Activated T-helper 9 cell treated with anti-CD3 and anti-CD28 coated beads, Interleukin-2, amount 50 U/mL, for 16 hours (primary cell): ENCODE measurements at places on chromosomes 3 and 15.

GRCh38 chr15:93587059-93587521 is 498.1 kb upstream of the RGMA start:
- DNase-seq, result no peak

- DNase-seq, result no peak
These were observed 78.5 kb downstream of the KBTBD8 start for GRCh38 chr3:67076607-67077006.

DNA sequence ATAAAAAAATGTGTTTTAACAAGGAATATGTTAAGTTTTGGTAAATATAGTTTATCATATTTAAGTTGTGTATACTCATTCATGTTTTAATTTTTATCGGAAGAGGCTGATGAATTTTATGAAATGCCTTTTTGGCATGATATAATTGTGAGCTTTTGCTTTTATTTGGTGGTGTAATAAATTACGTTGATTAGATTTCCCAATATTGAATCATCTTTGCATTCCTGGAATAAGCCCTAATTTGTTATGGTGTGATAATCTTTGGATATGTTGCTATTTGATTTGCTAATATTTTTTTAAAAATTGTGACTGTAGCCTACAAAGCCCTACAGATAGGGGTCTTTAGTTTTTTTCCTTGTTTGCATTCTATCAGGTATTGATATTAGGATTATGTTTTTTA is 107.4 kb downstream of the IGF1R start:
- no peak for DNase-seq

DNA sequence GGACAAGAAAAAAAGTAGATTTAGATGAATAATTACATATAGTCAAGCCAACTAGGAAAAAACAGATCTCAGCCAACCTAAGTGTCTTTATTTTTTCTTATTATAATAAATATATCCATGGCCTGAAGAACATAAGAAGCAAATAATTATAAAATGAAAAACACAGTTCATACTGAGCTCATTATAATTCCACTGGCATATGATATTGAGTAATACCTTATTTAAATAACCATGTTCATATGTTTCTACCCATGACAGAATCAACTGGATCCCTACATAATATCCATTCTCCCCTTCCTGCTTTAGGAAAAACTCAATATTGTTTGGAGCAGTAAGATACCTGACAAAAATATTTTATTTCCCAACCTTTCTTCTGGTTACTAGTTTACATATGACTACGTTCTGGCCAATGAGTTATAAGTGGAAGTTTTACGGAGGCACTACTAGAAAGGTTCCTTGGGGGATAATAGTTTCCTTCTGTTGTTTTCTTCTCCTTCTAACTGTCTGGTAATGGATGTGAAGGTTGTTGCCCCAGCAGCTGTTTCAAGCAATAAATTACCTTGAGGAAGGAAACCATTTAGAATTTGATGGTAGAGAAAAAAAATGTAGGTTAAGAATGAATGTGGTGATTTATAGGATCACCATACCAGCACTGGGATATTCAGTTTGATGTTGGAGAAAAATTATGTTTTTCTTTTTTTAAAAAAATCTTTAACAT is 184.1 kb upstream of the MBNL1 start:
- DNase-seq, result no peak

DNA sequence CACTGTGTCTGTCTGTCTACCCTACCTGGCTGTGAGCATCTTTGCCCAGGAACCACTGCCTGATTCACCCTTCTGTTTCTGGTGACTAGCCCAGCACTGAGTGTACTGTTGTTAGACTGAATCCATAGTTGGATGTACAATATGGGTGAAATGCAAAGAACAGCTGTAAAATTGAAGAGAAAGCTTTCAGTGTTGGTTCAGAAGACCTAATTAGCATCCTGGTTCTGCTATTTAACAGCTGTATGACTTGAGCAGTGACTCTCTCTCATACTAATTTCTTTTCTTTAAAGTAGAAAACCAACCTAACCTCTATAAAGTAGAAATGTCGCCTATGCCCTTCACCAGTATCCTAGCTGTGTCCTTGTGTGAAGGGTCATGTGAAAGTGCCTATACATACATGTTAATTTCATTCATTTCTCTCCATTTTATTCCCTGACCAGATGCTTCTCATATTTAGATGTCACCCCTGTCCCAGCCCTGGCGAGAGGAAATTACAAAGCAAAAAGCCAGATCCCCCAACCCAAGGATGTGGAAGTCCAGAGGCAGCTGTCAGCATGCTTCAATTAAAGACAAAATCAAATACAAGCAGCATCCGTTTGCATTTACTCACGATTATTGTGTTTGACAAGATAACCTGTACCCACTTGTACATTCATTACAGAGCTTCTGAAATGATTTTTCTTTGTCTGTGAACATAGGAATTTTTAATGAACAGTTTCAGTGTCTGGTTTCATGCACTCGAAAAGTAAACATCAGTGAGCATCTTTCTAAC is 305.7 kb upstream of the ICE2 start:
- no peak for DNase-seq

DNA sequence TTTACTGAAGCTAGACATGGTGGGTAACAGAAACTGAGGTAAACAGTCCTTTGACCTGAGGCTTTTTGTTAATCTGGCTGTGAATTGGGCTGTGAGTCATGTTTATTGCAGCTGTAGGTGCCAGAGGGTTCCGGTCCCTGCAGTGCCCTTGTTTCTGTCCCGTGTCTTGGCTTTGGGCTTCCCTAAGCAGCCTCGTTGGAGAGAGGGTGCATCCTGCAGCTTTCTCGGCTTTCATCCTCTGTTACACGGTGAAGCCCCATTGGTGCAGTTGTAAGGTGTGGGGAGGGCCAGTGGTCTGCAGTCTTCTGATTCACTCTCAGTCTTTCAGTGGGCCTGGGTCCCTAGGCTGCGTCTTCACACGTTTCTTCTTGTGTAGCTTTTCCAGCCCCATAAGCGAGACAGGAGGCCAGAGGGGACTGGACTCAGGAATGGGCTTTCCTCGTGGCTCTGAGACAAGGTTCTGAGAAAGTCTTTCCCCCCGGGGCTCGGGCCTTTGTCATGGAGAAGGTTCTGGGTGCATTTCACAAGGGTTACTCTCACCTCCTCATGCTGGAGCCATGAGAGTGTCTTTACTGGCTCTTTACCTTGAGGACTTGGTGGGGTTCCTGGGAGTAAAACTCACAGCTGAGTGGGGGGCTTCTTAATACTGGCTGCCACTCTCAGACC is 33.1 kb downstream of the ASB7 start:
- no peak for DNase-seq

GRCh38 chr3:73926360-73927202 is 301.8 kb upstream of the PDZRN3 start:
- no peak for DNase-seq

DNA sequence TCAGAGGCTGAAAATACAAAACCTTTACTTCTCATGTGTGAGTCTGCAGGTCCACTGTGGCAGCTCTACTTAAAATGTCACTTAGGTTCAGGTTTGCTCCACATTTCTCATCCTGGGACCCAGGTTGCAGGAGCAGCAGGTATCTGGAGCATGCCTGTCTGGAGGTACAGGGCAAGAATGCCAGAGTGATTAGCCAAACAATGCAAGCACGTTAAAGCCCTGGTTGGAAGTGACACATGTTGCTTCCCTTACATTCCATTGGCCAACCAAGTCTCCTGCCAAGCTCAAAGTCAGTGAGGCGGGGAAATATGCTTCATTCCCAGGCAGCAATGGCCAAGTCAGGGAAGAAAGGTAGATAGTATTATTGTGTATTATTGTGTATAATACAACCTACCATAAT is 76.8 kb upstream of the ARL6 start:
- DNase-seq, result no peak

DNA sequence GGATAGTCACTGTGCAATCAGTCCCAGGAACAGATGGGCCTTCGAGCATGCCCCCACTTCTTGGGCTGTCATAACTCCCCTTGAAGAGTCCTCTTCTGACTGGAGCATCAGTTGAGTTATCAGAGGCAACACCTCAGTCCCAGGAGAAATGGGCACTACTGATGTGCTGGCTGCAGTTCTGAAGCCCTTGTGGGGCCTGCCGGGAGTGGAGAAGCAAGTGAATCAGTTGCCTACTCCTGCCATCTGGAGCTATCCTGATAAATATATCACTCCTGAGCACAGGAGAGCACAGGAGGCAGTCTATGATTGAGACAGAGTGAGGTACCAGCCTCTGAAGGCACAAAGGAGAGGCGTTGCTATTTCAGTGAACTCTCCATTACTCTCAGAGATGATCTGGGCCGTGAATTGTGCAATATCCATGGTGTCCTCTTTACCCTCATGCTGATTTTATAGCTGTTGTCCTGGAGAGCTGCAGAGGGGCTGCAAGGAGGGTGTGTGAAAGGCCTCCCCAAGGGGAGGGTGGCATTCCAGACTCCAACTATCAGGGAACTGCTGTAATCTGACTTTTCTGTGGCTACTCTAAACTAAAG is 344.2 kb upstream of the ROPN1 start:
- DNase-seq, result no peak

GRCh38 chr3:48564022-48564421 is 441 bp upstream of the UCN2 start:
- DNase-seq, result no peak

GRCh38 chr3:174223042-174223441 is 636.1 kb upstream of the NAALADL2 start:
- no peak for DNase-seq

GRCh38 chr3:72803573-72803972 is 44.7 kb downstream of the SHQ1 start:
- no peak for DNase-seq

DNA sequence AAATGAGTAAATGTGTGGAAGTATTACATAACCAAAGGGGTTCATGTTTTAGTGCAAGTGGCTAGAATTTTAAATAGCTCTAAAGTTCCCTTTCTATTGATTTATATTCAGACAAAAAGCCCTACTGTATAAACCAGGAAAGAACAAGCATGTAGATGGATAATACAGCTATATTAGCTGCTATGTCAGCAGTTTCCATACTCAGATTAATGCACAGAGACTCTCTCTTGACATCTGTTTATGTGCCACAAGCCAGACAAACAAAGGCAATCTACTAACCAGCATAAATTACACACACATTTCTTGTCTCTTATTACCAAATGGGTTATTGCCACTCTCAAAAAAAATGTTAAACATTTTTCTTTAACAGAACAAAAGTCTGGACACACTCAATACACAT is 760.1 kb upstream of the NECTIN3 start:
- DNase-seq, result no peak

GRCh38 chr3:23950293-23950692 is 5.2 kb downstream of the NR1D2 start:
- no peak for DNase-seq

DNA sequence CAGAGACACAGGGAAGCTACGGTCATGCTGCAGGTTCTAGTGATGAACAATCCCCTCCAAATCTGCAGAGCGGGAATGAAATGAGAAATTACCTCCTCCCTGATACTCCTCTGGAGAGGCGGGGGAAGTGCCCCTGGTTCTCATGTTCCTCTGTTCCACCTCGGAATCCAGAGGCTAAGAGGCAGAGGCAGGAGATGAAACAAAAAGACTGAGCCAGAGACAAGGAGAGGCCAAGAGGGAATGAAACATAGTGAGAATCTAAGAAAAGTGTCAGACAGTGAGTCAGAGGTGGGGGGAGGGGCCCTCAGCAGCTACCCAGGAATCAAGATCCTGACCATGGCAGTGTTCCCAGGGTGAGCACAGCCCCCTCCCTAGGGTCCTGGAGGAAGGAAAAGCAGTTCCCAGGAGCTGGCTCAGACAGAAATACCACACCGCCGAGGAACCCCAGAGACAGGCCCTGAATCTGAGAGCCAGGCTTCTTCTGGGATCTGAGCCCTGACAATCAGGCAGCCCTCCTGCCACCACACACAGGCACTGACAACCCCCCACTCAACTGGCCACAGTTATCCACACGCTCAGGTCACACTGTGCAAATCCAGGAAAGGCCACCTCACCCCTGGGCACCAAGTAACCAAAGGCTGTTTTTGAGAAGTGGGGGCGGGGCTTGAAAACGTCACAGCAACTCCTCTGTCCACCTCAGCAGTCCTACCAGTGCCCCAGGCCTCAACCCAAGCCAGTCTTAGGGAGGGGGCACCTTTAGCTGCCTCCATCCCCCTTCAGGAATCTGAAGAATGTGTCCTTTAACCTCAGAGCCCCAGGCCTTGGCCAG is 2.4 kb downstream of the CSRNP1 start:
- peak; percentile 59 for DNase-seq

DNA sequence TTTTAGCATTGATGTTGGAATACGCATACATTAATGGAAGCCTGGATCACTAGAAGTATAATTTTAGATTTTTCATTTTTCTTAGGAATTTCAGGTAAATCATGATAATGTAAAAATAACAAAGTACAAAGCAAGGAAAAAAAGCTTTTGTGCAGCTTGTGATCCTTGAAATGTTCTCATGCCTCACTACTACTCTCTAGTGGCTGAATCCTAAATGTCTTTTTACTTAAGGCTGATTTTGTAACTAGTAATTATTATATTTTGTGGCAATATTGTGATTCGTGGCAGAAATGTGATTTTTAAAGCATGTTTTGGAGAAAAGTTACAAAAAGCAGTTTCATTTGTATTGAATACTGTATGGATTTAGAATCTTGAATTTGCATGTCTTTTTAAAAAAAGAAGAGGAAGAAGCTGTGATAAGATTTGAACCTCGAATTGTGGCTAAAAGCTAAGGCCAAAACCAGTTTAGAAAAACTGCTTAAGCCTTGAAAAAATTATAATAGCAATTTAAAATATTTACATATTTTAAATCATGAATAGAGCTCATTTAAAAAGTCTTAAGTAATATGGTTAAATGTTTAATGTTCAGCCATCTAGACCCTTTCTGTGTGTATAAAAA is 39.0 kb downstream of the U2SURP start:
- DNase-seq, result no peak

DNA sequence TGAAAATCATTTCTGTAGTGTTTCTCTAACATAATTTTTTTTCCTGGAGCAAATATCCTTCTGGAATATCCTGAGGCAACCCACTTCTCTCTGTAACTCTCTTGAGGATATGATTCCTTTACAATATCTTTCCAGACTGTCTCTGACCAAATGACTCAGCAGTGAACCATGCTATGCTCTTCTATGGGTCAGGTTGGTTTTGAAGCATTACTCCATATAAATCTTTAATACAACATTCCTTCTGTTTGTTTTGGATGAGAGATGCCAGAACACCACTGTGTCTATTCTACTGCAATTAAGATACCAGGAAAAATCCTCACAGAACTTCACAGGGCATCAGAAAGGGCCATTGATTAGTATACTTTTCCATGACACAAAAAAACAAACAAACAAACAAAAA is 626.4 kb upstream of the ZNF385D start:
- DNase-seq, result no peak

GRCh38 chr3:196237203-196237602 is 20.9 kb downstream of the SLC51A start:
- DNase-seq, result no peak

GRCh38 chr3:190619761-190620160 is 105.9 kb downstream of the IL1RAP start:
- DNase-seq, result no peak
